H1 (cell line): ENCODE measurements at places on chromosomes 1 and 21. TPM values are rescaled to one million over a fixed set of nuclear protein-coding genes. Genes with fewer than 3 reads are reported as not detected.

- DNase-seq: no peak
Measured at GRCh38 chr1:27509127-27510080, 19.4 kb upstream of the WASF2 start.

DNA sequence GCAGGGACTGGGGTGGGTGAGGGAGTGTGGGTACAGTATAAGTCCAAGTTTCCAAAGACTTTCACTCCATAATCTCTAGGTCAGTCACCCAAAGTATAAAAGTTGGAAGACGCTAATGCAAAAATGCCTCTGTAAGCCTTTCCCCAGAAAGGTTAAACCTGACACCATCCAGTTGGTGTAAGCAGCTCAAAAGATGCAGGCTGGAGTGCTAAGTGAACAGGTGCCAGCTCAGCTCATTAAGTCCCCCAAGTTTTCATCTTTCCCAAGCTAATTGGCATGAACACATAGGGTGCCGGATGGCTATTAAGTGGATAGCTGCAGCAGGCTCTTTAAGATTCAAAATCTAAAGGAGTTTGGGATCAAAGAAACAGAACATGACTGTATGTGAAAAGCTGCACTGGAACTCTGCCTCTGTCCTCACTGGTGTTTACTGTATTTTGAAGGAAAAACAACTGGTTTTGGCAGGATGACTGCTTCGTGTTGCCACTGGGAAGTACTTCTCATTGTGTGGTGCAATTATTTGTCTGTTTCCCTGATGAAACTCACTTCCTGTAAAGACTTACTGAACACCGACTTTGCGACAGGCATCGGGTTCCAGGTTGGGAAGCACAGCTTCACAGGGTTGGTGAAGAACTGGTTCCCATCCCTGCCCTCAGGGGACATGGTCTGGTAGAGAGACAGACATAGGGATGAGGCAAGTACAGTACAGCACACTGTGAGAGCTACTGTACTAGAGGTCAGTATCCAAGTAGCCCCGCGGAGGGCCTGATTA, 152.7 kb downstream of the DAB1 start:
- DNase-seq: no peak

DNA sequence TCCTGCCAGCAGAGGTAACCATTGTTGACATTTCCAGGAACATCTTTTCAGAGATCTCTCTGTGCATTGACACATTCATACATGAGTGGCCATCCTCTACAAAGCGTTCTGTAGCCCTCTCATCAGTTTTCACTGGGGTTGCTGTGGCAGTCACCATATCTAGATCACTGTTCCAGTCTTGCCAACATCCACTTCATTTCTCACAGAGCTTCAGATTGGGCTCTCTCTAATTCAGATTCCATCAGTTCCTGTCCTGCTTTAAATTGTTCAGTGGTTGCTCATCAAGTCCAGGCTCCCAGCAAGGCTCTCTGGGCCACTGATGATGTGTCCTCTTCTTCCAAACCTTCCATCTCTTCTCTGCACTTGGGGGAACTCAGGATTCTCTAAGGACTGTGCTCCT, 173.7 kb downstream of the KCNJ6 start:
- no peak for DNase-seq

GRCh38 chr1:157505481-157506272, 46.6 kb downstream of the FCRL5 start:
- DNase-seq: peak; percentile 64

DNA sequence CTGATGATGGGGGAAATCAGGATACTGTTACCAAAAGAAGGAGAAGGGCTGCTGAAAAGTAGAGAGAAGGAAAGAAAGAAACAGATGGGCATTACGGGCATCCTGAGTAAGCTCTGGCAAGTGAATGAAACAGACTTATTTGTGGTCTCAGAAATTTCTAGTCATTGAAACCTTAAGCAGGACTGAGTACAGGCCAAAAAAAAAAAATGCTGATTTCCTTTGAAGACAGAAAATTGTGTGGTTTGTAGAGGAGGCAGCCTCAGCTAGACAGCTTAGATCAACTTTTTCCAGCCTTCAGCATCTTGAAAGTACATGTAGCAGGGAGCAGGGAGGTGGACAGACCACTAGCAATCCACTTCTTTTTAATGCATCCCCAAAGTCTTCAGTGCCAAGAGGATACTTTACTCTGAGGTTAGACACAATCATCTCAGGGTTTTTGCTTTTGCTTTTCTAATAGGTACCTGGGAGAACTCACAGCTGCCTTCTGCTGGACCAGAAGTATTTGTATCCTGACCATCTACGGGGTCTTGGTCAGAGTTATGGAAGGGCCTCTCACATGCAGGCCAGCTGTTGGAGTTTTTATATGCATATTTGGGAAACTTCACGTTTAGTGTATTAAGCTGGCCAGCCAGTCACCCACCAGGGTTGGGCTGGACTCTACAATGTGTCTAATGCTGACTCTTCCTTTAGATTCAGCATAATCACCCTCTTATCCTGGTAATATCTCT, 10.6 kb upstream of the CAPZB start:
- DNase-seq: no peak

- peak; percentile 57 for DNase-seq
Measured at GRCh38 chr1:31987135-31987619, 26.5 kb upstream of the KHDRBS1 start.

Gene SMCP
- polyA plus RNA-seq: not detected in 2 replicates

Gene OR2T27
- not detected in 2 replicates for polyA plus RNA-seq
